ENCODE measurements at places on chromosomes 3 and 15. TPM values are rescaled to one million over a fixed set of nuclear protein-coding genes. Genes with fewer than 3 reads are reported as not detected.

DNA sequence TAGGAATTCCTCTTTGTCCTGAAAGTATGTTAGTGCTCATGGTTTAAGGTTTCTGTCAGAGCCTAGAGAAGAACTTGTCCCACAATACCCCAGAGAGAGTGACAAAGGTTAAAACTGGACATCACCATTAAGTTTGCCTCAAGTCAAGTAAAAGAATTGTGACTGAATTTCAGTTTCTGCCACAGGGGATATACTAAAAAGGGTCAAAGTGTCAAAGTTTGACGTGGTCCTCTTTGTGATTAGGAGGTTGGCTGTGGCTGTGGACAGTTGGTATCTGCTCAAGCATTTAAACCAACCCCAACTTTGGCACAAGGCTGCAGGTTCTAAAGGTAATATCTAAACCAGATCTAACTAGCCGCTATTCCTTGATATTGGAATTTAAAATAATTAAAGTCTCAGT is 26.1 kb downstream of the FMN1 start:
- no peak for DNase-seq
- H3K4me1 ChIP-seq, result no peaks in the 10 kb centered on the region
- H3K36me3 ChIP-seq, result no peaks in the 10 kb centered on the region
- H3K27ac ChIP-seq, result no peak overlapping the region
- no peak overlapping the region for H3K4me3 ChIP-seq

- peak overlapping the region; percentile 98 for H3K4me3 ChIP-seq
- H3K4me1 ChIP-seq, result peaks cover 23% of the 10 kb centered on the region
- H3K27ac ChIP-seq, result peak overlapping the region; percentile 52
These were observed 1.9 kb downstream of the NFKBIZ start for GRCh38 chr3:101851072-101851770.

GRCh38 chr15:43189296-43189695 is 4.1 kb downstream of the CCNDBP1 start:
- H3K27me3 ChIP-seq, result no peaks in the 10 kb centered on the region
- peaks cover 13% of the 10 kb centered on the region for H3K4me1 ChIP-seq
- no peak for DNase-seq
- H3K36me3 ChIP-seq, result peaks cover 20% of the 10 kb centered on the region
- H3K4me3 ChIP-seq, result no peak overlapping the region
- no peak overlapping the region for H3K27ac ChIP-seq

GRCh38 chr15:89442671-89443307 is 53.6 kb downstream of the RHCG start:
- no peaks in the 10 kb centered on the region for H3K4me1 ChIP-seq
- DNase-seq, result peak; percentile 77
- H3K36me3 ChIP-seq, result no peaks in the 10 kb centered on the region
- H3K27me3 ChIP-seq, result no peaks in the 10 kb centered on the region

GRCh38 chr15:39874890-39875549 is 45.0 kb downstream of the GPR176 start:
- H3K27me3 ChIP-seq, result no peaks in the 10 kb centered on the region
- peaks cover 13% of the 10 kb centered on the region for H3K4me1 ChIP-seq
- no peak overlapping the region for H3K27ac ChIP-seq
- no peaks in the 10 kb centered on the region for H3K36me3 ChIP-seq
- H3K4me3 ChIP-seq, result no peak overlapping the region

The SI gene
- total RNA-seq, result not detected

The CCDC54 gene
- not detected for total RNA-seq

The TMEM39A gene
- total RNA-seq, result 56.5 TPM
